ENCODE measurements at places on chromosomes 11 and 22. TPM values are rescaled to one million over a fixed set of nuclear protein-coding genes. Genes with fewer than 3 reads are reported as not detected.
A peak's percentile ranks its signal among the peaks of the same experiment; 100 is the strongest.

- no peak for DNase-seq
Observed at GRCh38 chr11:73085189-73085875, 56.8 kb downstream of the FCHSD2 start.

DNA sequence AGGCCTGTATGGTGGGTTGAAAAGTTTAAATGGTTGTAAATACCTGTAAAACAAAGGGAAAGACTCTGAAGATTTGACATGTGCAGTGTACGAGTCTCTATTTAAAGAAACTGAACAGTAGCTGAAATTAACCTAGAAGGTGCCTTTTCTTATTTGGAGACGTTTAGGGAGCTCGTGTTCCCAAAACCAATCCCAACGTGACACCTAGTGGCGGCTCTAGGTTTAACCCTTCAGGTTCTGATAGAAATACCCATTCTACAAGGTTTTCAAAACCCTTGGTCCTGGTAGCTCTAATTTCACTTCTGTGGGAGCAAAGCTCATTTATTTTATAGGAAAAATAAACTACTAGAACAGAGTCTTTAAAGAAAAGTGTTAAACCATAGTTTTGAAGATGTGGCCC is 258.3 kb downstream of the LRRC4C start:
- no peak for DNase-seq

GRCh38 chr22:19942157-19943081 is 801 bp upstream of the TXNRD2 start:
- DNase-seq, result peak; percentile 67

- no peak for DNase-seq
Observed at GRCh38 chr11:83097429-83098075, 25.9 kb upstream of the RAB30 start.

DNA sequence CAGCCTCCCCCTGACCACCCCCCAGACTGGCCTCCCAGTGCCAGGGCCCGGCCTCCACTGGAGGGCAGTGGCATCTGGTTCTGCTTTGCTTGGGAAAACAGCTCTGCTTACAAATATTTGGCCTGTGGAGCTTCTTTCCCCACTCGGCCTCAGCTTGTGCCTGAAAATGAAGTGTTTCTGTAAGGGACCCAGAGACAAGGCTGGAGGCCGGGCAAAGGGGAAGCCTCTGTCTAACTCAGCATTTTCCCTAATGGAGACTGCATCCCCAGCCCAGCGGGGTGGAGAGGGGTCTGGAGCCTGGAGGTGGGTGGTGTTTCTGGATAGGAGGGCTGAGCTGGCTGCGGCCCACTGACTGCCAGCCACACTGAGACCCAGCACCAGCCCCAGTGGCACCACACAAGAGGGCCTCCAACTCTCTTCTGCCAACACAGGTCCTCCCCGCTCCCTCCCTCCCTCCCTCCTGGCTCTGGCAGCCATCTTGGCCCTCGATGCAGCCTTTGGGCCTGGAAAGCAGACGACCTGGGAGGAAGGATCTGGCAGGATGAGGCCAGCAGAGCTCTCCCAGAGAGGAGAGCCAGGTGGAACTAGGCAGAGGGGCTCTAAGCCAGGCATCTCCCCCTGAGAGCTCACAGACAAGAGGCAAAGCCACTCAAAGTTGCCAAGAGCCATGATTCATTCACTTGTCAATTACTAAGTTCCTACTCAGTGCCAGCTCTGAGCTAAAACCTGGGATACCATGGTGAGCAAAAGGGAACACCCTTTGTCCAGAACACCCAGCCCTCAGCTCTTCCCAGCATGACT is 77.1 kb upstream of the CD82 start:
- DNase-seq, result no peak

DNA sequence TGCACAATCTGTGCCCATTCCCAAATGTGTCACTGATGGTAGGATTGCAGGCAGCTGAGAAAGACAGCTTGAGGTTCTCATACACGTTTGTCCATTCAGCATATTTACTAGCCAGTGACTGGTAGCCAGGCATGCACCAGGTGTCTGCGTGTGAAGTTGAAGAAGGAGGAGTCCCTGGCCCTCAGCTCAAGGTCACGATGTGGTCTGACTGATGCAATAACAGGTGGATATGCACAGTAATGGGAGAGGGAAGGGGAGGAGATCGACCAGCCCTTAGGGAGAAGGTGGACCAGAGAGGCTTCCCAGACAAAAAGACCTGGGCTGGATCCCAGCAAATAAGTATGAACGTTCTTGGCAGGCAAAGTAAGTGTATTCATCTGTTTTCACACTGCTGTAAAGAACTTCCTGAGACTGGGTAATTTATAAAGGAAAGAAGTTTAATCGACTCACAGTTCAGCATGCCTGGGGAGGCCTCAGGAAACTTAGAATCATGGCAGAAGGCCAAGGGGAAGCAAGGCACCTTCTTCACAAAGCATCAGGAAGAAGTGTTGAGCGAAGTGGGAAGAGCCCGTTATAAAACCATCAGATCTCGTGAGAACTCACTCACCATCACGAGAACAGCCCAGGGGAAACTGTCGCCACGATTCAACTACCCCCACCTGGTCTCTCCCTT is 96.0 kb downstream of the MN1 start:
- DNase-seq, result no peak

Gene WT1
- total RNA-seq, result 1.2 TPM

GRCh38 chr22:35629406-35630216 is 12.5 kb upstream of the MB start:
- DNase-seq, result peak; percentile 63

Data from lower lobe of right lung (tissue), 2 donors.